Stimulated activated CD8-positive, alpha-beta memory T cell treated with anti-CD3 and anti-CD28 coated beads, Interleukin-4, amount 100 ng/mL, for 1 hour (primary cell): ENCODE measurements at places on chromosomes 7 and 10.
A peak's percentile ranks its signal among the peaks of the same experiment; 100 is the strongest.

- DNase-seq: peak; percentile 40
Observed at GRCh38 chr10:47340608-47341170, 7.5 kb upstream of the RBP3 start.

GRCh38 chr10:59829024-59829423, 75.8 kb upstream of the MRLN start:
- no peak for DNase-seq

DNA sequence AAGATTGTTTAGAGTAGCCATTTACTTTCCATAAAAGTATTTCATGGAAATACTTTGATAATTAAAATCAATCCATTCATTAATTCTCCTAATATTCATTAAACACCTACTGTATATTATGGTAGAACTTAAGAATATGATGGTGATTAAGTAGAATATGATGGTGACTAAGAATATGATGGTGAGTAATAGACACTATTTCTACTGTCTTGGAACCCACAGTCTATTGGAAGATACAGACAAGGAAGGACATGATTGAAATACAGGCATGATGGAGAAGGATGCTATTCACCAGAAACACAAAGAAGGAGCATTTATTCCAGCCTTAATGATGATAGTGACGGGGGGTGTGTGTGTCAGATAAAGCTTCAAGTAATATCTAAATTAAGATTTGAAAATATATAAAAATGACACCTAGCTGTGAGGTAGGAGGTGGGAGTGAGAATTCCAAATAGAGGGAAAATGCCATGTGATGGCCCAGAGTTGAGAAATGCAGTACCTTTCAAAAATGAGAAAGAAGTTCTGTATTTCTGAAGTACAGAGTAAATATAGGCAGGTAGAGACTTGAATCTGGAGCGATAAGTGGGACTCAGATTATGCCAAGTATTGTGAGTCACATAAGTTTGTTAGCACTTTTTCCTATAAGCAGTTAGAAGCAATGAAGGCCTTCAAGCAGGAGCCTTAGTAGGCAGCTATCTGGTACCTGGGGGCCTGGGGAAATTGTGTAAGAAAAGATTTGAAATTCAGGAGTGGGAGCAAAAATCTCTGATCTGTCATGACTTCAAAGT, 12.5 kb upstream of the CDK13 start:
- no peak for DNase-seq

GRCh38 chr7:13508586-13508985, 480.9 kb downstream of the ETV1 start:
- DNase-seq: no peak

GRCh38 chr7:85567983-85568382, 381.1 kb upstream of the SEMA3D start:
- DNase-seq: no peak

GRCh38 chr10:7121154-7121797, 289.6 kb downstream of the SFMBT2 start:
- peak; percentile 13 for DNase-seq

GRCh38 chr7:47415318-47416212, 166.3 kb downstream of the TNS3 start:
- DNase-seq: no peak
